ENCODE measurements at places on chromosomes 3 and 15.

DNA sequence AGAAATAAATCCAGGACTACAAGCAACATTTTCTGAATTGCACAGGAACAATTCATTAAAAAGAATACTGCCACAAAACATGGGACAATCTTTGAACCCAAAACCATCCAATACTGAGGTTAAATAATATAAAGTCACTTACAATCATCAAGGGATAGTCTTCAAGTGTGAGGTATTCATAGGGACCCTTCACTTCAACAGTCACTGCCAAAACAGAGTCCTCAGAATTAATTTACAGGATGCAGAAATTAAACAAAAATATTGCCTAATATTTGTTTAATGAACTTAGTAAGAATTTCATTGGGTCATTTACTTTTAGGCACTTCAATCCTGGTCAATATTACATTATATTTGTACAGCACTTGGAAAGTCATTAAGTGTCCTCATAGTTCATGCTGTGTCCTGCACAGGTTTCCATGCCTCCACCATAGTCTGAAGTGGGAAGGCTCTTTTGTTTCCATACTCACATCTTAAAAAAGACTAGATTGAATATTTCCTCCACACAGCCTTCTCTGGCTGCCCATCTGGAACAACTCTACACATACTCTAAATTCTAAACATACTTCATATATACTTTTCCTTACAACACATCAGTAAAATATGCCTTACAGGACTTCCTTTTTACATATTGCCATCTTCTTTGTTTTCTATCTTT lies 31.6 kb upstream of the VPS39 start:
- DNase-seq = no peak

DNA sequence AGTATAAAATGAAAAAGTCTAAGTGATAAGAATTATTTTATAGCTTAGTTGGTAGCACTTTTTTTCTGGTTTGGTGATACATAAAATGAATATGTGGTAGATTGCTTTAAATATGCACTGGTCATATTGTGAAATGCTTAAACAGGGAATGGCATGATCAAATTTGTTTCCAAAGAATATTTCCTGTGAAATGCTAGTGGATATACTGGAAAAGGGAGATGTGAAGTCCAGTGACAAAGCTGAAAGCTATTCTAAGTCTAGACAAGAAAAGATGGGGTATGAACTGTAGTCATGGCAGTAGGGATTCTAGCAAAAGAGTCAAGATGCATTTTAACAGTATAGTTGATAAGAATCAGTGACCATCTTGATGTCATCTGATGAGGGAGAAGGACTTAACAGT lies 98.9 kb upstream of the MME start:
- DNase-seq = no peak

GRCh38 chr3:28115316-28115715 lies 126.1 kb upstream of the CMC1 start:
- DNase-seq = no peak

DNA sequence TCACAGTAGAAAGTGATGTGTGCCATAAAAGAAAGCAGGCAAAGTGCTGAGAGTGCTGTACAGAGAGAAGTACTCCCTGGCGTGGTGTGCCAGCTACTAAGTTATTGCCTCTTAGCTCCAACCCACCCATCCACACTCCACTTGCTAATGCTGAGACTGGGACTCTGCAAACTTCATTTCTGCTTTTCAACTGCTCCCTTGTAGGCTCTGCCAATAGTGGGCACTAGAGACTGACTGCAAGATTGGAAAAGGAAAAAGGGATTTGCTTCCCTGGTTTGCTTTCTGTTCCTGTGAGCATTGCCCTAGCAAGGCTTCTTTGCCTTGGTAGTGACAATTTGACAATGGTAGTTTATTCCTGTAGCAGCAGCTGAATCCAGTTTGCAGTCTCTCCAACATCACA lies 56.5 kb upstream of the TMEM108 start:
- no peak for DNase-seq

GRCh38 chr3:67906261-67906660 lies 251.8 kb upstream of the SUCLG2 start:
- no peak for DNase-seq

Data from GM13977 (cell line).